Stimulated activated CD8-positive, alpha-beta memory T cell treated with anti-CD3 and anti-CD28 coated beads, Interleukin-7, amount 100 ng/mL, for 4 hours (primary cell): ENCODE measurements at places on chromosomes 1 and 21.

DNA sequence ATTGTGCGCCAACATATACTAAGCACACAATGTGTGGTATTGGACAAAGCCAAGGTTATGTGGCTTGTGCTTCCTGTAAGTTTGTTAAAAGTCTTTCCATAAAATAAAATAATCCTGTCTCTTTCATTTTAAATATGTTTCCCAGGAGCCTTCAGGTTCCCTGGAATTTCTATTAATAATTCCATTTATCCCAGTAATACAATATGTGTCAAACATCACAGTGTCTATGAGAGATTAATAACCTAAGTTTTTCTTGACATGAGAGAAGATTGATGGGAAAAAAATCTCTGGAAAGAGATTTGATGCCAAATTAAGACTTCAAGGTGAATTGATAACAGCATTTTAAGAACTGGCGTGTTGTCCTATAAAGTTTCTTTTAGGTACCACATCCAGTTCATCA, 507.0 kb downstream of the TTLL7 start:
- DNase-seq: no peak

GRCh38 chr1:160149716-160150115, 1.7 kb upstream of the ATP1A4 start:
- DNase-seq: no peak

DNA sequence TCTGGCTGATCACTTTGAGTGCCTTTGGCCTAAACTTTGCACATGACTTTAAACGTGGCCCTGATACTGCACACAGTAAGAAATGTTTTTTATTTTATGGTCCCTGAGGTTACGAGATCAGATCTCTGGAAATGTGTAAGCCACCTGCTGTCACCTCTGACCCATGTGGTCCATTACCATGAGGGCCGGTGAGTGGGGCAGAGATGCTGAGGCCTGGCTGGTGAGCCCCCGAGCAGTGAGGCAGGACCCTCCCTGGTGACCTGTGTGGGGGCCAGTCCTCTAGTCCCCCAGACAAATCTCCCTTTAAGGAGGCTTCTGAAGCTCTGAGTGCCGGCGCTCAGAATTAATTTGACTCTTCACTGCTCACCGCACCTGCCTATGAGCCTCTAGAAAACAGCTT, 12.4 kb downstream of the TFF3 start:
- DNase-seq: no peak

- no peak for DNase-seq
These were observed 21.7 kb upstream of the COL6A1 start for GRCh38 chr21:45959779-45960390.

- no peak for DNase-seq
These were observed 180.1 kb upstream of the ESRRG start for GRCh38 chr1:216903382-216903740.

GRCh38 chr21:9774347-9774746, 747.0 kb upstream of the TPTE start:
- DNase-seq: no peak

GRCh38 chr1:182724215-182724614, 39.8 kb upstream of the RGS8 start:
- DNase-seq: no peak
